ENCODE measurements at places on chromosomes 2 and 18.

- no peak for DNase-seq
Observed at GRCh38 chr2:112566104-112566503, 18.3 kb upstream of the CHCHD5 start.

GRCh38 chr2:172168917-172169346 is 66.2 kb upstream of the DLX2 start:
- no peak for DNase-seq

DNA sequence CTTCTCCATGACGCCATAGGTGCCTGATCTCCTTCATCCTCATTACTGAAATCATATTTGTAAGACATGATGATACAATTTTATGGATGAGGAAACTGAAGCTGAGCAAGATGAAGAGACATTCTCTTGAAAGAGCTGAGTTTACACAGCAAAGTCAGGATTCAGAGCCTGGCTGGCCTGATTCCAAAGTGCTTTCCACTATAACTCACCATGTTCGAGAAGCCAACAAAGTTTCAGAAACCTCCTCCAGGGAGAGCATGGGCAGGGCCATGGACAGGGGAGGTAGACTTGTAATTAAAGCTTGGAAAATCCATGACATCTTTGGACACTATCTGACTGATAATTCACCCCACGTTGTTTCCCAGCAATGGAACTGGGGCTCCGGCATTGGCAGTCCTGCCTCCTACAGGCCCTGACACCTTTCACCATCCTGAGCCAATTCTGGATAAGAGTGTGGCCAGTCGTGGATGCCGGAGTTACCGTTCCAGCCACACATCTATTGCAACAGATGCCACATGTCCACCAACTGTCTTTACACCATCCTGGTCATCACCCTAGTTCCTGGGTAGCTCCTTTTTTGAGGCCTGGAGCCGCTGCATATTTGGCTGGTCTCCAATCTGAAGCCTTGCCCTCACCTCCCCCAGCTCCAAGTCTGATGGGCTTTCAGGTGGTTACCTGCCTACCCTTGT is 85.0 kb upstream of the PPP1CB start:
- no peak for DNase-seq

DNA sequence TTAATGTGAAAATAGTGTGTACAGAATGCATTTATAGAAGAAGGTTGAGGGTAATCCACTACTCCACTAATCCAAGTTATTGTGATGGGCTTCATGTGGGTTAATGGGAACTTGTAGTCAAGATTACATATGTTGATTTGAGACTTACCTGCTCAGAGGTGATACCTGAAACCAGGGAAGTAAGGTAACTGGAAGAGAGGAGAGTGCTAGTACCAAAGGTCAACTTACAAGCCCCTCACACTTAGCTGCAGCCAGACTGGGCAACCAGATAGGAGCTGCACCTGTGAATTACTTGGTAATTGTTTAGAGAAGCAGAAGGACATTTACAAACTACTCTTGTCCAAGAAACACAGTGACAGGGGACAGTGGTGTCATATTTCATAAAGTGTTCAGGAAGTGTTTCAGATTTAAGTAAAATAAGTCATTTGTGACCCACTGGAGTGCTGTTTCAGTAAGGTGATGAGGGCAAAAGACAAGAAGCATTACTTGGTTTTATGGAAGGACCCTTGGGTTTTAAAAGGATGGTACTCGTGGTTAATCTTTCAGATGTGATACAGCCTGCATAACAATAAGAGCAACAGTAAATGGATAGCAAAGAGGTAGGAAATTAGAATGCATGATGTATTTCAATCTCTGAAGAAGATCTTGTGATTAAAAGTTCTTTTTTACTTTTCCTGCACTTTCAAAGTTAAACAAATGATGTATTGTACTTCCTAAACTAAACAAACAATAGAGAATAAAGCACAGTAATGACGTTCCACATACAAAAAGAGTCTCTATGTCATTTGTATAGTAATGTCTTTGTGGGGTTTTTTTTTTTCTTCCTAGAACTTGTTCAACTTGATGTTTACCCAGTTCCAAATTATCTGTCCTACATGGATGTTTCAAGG is 189.3 kb downstream of the PHLPP1 start:
- DNase-seq, result no peak

GRCh38 chr2:104523921-104524320 is 330.0 kb upstream of the POU3F3 start:
- DNase-seq, result no peak

DNA sequence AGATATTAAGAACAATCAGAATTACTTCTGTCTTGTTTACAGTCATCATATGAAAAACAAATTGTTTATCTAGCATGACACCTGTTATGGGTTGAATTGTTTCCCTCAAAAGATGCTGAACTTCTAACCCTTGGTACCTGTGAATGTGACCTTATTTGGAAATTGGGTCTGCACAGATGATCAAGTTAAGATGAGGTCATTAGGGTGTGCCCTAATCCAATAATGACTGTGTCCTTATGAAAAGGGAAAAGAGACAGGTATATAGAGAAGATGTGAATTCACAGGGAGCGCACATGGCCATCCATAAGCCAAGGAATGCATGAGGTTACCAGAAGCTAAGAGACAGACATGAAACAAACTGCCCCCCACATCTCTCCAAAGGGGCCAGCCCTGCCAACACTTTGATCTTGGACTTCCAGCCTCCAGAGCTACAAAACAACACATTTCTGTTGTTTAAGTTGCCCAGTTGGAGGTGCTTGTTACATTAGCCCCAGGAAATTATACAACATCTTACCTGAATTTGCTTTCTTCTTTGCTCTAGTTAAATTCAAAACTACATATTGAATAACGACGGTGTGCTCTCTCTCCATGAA is 2.3 kb upstream of the HPCAL1 start:
- no peak for DNase-seq

GRCh38 chr18:47120428-47120827 is 29.9 kb downstream of the HDHD2 start:
- DNase-seq, result no peak

DNA sequence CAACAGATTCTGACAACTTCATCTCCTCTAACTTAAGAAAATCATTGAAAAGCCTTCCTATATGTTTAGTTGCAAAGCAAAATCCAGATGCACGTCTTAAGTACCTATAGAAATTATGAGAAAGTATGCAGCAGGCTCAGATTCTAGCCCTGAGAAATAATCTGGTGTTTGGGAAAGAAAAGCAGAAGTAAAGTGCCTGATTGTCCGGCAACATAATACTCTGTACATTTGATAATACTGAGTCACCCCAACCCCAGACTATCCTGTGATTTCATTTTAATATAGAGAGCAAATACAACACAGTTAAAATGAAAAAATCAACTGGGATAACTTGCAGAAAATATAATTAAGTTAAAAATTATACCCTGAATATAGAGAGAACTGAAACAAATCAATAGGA is 13.5 kb downstream of the RFX8 start:
- no peak for DNase-seq

DNA sequence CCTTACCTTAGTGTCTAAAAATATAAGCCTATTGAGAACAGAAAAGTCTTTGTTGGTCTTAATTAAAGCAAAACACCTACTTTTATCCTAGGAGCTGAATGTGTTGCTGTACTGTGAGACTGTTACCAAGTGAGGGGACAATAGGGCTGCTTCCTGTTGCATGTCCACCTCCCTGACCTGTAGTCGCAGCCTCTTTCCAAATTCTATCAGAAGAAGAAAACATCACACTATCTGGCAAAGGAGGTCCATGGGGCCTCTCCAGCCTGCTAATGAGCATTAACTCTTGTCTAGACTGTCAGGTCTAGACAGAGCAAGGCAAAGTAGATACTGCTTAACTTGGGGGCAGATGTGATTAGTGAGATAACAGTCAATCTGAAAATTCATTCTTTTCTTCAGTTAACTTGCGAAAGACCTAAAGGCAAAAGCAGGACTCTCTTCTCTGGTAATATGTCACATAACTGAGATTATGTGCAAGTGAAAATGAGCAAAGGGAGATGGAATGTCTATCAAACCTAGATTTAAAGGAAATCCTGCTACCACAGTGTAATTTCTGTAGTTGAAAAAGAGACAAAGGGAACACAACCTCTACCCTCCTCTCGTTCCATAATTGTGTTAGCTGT is 66.9 kb downstream of the CDH20 start:
- DNase-seq, result no peak

DNA sequence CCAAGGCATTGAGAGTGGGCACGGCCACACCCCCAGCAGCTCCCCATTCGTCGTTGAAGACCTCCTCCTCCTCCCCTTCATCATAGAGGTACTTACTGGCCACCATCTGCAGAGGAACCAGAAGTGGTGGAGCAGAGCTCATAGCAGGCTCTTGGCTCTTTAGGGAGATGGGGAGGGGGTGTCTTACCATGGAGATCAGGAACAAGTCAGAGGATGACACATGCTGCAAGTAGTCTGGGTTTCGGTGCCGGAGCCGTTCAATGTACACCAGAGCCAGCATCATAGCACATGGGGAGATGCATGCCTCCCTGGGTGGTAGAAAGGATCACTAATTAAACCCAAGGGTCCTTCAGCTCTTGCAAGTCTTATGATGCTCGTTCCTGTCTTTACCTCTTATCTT is 1.9 kb downstream of the CNPPD1 start:
- DNase-seq, result no peak

DNA sequence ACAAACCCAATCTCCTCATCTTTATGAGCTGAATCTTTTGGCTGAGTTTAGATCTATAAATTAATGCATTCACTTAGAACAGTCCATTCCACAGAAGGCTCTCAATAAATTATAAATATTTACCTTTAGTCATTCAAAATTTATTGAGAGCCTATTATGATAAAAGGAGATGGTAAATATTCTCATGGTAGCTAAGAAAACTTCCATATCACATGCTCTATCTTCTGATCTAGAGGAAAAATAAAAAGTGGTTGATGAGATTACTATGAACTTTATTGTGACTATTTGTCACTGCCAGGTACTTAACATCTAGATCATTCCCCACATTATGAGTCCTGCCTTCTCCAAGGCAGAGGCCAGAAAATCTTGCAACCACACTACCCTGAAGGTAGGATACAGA is 62.4 kb downstream of the L3MBTL4 start:
- no peak for DNase-seq

- no peak for DNase-seq
Observed at GRCh38 chr2:120775801-120776589, 40.3 kb downstream of the GLI2 start.
